ENCODE measurements at places on chromosomes 2 and 18.

DNA sequence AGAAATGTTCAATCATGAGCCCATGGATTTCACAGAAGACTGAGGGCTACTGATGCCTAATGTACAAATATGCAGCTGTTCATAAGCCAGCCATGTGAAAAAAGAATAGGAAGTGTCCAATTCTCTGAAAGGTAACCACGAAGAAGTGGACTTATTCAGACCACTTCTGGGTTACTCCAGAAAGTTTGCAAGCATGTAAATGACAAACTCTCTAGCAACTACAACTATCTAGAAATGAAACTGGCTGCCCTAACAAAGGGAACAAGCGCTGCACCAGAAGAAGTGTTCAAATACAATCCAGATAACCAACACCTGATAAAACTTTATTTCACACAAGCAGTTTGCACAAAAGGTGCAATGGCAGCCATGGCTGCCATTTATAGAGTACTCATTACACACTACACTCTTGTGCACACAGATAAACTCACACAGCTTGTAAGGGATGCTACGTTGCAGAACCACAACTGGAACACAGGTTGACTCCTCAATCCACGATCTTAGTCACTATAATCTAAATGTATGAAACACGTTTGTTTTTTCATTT lies 13.9 kb downstream of the MBOAT2 start:
- DNase-seq = no peak

GRCh38 chr2:102106133-102106556 lies 36.4 kb upstream of the IL1R1 start:
- no peak for DNase-seq

GRCh38 chr2:188000189-188000588 lies 291.5 kb upstream of the GULP1 start:
- DNase-seq = no peak

GRCh38 chr2:205708231-205708631 lies 25.9 kb downstream of the NRP2 start:
- DNase-seq = no peak

DNA sequence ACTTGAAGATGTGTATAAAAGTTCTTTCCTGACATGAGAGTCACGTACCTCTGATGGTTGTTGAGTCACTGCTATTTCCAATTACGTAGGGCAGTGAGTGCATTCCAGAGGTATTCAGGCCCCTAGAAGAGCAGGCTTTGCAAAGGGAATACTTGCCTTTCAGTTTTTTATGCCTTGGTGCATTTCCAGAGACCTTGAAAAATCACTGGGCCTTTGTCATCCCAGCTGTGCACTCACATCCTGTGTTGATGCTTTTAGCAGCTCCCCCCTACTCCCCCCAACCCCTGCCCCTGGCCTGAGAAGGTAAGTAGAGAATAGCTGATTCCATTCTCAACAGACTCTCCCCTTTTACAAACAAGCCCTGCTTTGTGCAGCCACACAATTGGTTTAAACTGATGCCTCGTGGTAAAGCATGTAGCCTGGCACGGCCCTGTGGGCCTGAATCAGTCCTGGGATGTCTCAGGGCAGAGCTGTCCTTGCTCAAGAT lies 174.2 kb downstream of the PRPF40A start:
- no peak for DNase-seq

DNA sequence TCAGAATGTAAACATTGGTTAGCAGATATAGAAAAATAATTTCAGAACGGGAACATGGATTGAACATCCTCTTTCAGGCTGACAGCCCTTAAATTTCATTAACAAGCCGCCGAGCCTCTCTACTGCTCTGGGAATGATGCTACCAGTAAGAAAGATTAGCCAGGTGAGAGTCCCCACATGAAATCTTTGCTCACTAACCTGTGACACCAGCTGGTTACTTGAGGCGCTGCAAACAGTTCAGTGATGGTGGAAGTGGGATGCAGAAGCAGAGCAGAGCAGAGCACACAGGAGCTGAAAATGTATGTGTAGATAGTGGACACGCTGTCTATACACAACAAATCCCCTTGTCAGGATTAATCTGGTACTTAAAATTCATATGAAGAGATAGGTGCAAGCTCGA lies 721.1 kb downstream of the DPP10 start:
- DNase-seq = no peak

- no peak for DNase-seq
Observed at GRCh38 chr2:195810340-195811098, 153.5 kb downstream of the SLC39A10 start.

GRCh38 chr2:241760301-241760771 lies 16.3 kb upstream of the GAL3ST2 start:
- DNase-seq = no peak

- DNase-seq = no peak
Observed at GRCh38 chr2:208010506-208010905, 14.8 kb downstream of the PLEKHM3 start.

DNA sequence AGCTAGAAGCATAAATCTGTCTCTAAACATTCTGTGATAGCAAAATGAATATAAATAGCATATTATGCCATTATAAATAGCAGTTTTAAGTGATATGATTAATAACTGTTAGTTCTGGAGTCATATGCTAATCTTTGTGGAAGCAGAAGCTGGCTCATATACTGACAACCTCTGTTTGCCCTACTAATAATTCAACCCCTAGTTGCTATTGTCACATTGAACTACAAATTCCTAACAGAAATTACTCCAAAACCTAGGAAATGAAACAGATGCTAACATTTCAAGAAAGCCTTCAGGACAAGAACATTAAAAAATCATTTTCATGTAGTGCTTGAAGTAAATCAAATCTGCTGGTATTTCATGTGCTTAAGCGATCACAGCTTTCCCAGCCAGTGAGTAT lies 28.2 kb downstream of the CALCRL start:
- no peak for DNase-seq

GRCh38 chr2:233402346-233402745 lies 48.1 kb downstream of the DGKD start:
- DNase-seq = no peak

DNA sequence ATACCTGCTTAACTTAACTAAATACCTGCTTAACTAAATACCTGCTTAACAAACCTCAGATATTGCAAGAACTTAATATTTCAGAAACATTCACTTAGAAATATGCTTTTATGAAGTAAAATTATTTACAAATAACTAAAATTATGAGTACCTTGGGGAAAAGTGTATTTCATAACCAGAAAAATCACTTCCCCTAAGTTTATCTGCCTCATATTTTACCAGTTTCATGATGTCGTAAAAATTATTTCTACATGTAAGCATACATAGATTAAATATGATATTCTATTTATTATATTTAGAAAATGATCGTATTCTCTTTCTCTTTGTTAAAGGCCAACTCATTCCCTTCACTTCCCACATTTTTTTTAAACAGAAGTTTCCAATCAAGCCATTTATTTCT lies 41.5 kb upstream of the DSC1 start:
- DNase-seq = no peak

DNA sequence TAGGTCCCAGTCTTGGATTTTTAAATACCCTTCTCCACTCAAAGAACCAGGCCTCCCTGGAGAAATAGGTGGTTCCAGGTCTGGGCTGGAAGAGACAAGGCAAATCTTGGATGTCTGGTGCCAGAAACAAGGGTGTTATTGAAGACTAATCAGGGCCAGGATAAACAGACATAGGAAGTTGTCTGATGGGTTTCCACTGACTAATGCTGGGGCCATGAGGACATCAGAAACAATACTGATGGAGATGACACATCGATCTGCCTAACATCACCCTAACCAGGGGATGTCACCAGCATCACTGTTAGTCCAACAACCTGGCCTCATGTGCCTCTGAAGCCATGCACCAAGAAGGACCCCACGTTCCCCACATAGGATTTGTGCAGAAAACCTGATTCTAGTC lies 42.5 kb upstream of the GLI2 start:
- no peak for DNase-seq

- DNase-seq = no peak
Observed at GRCh38 chr2:168149986-168150385, 97.4 kb downstream of the STK39 start.

- DNase-seq = no peak
Observed at GRCh38 chr2:492178-492577, 185.0 kb downstream of the TMEM18 start.

- DNase-seq = no peak
Observed at GRCh38 chr2:162636206-162636728, 202.3 kb downstream of the KCNH7 start.

DNA sequence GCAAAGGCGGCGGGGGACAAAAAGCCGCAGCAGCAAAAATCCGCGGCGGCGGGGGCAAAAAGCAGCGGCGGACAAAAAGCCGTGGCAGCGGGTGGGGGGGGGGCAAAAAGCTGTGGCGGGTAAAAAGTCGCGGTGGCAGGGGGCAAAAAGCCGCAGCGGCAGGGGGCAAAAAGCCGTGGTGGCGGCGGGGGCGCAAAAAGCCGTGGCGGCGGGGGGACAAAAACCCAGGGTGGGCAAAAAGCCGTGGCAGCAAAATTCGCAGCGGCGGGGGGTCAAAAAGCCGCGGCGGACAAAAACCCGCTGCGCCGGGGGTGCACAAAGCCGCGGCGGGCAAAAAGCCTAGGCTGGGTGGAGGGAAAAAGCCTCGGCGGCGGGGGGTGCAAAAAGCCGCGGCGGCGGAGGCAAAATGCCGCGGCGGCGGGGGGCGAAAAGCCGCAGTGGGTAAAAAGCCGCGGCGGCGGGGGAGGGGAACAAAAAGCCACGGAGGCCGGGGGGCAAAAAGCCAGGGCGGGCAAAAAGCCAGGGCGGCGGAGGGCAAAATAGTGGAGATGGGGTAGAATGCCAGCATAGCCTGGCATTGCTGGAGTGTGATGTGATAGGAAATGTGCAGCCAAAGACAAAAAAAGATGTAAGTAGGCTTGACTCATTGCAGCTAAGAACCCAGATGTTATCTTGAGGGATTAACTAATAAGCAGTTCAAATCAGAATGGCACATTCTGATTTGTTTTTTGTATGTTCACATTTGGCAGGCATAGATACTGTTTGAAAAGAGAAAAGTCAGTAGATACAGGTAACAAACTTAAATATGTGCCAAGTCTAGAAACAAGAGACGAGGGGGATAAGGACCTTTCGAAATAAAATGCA lies 1076.3 kb downstream of the RPIA start:
- no peak for DNase-seq

DNA sequence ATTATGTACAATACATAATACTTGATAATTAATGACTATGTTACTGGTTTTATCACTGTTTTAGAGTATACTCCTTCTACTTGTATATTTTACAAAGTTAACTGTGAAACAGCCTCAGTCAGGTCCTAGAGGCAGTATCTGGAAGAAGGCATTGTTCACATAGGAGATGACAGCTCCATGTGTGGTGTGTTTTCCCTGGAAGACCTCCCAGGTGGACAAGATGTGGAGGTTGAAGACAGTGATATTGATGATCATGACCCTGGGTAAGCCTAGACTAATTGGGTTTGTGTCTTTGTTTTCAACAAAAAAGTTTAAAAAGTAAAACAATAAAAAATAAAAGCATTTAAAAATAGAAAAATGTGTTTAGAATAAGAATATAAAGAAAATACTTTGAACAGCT lies 96.4 kb downstream of the TRIB2 start:
- no peak for DNase-seq

DNA sequence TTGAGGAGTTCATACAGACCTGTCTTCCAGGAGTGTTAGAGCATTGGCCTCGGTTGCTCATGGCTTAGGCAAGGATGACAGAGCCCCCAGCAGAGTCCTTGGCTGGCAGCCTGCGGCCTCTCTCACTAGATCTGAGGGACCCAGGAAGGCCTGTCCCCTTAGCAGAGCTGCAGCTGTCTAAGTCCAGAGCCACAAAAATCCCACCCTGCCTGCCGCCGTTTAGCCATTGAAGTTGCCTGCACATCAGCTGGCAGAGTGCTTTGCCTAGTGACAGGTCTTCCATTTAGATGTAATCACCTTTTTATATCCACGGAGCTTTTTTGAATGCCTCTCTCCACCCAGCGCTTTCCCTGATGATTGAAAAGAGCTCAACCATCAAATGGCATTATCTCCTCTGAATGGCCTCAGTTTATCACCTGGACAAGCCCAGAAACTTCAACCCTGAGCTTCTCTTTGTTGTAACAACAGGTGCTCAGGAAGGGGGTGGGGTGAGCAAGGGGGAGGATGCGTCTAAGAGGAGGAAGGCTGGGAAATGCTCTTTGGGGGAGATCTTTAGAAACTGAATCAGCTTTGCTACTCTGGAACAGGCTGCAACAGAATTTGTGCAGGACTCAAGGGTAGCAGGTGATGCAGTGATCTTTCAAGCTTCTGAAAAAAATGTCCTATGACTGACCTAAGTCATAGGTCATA lies 71.9 kb downstream of the TNP1 start:
- DNase-seq = no peak

DNA sequence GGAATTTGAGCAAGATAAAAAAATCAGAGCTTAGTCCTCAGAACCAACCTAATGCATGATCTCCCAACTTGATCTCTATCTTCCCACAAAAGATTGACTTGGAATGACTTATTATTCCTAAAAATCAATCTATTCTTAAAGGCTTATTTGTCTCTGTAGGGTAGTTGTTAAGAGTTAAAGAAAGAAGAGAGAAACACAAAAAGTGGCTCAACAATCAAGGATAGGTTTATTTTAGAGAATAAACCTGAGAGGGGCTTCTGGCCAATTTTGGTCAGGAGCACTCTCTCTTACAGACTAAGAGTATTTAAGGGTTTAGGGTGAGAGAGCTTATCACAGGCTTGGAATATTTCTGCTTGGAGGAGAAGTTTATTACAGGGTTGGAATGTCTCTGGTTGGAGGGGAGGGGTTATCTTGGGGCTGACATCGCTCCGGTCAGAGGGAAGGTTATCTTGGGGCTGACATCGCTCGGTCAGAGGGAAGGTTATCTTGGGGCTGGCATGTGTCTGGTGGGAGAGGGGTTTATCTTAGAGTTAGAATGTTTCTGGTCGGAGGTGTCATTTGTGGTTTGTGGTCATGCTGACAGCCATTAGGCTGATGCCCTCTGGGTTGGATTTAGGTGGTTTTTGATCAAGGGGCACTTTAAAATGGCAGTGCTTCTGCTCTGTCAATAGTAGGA lies 2.4 kb upstream of the MFF start:
- DNase-seq = no peak

DNA sequence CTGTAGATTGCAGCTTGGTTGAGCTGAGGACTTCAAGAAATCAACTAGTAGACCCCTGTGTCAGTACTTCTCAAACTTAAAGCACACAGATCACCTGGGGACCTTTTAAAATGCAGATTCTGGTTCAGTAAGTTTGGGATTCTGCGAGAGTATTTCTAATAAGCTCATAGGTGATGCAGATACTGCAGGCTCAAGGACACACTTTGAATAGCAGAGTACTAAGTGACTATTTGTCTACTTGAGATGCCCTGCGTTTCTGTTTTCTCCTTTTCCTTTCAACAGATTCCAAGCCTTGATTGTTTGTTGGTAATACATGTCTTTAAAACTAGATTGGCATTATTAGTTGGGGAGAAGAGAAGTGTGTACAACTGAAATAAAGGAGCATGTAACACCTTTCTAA lies 6.7 kb downstream of the MIB1 start:
- DNase-seq = no peak

DNA sequence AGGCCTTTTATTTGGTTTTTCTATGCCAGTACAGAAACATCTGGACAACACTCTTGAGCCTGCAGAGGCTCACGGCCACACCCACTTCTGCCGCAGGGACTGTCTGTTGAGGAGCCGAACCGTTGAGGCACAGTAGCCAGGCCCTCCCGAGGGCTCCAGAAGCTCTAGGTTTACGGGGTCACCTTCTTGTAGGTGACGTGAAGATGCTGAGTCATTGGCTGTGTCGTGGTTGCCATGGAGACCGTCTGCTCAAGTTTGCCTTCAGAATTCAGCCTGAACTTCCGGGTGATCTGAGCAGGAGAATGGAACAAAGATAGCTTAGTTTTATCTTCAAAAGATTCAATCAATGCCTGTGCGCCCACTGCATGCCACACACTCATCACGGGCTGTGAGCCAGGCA lies 25.9 kb downstream of the BOK start:
- no peak for DNase-seq

GRCh38 chr2:2648094-2648493 lies 317.0 kb upstream of the MYT1L start:
- DNase-seq = no peak

Data from GDM1 (cell line).